Caki2 (cell line): ENCODE measurements at places on chromosomes 7 and 10. TPM values are rescaled to one million over a fixed set of nuclear protein-coding genes. Genes with fewer than 3 reads are reported as not detected.

- DNase-seq, result no peak
Measured at GRCh38 chr7:103063895-103064294, 10.7 kb downstream of the FBXL13 start.

GRCh38 chr10:72059843-72060822 is 28.2 kb downstream of the SPOCK2 start:
- no peak for DNase-seq

DNA sequence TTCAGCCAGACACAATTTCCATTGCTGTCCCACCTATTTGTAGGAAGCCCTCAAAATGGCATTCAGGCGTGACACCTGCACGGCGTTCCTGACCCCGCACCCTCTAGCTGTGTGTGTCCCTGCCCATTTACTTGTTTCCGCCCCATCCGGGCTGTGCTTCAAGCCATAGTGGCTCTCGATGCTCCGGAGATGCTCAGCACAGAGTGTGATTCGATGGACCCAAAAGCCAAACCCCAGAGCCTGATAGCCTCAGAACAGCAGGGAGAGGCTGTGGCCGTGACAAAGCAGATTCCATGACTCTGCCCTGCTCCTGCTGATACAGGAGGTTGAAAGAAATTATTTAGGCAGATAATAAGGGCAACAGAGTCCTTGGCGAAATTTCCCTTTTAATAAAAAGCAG is 13.4 kb downstream of the BUD31 start:
- no peak for DNase-seq

DNA sequence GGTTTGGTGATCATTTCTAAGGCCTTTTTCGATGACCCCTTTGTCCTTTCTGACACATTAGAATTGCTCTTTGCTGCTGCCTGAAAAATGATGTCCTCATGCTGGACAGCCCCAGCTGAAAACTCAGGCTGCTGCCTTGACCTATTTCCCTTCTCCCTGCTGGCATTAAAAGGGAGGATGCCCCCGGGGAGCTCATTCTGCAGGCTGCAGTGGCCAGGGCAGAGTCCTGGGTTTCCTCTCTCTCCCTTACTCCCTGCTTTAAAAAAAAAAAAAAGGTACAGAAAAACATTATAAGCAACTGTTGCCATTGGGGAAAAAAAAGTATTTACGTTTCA is 35.4 kb downstream of the LRRC4 start:
- DNase-seq, result no peak

FGFBP3 gene
- total RNA-seq, result 1.2 and 2.9 TPM in 2 replicates

GRCh38 chr7:134720091-134720935 is 59.1 kb upstream of the CALD1 start:
- DNase-seq, result no peak

- no peak for DNase-seq
Measured at GRCh38 chr10:131936736-131937135, 35.9 kb downstream of the PPP2R2D start.

DNA sequence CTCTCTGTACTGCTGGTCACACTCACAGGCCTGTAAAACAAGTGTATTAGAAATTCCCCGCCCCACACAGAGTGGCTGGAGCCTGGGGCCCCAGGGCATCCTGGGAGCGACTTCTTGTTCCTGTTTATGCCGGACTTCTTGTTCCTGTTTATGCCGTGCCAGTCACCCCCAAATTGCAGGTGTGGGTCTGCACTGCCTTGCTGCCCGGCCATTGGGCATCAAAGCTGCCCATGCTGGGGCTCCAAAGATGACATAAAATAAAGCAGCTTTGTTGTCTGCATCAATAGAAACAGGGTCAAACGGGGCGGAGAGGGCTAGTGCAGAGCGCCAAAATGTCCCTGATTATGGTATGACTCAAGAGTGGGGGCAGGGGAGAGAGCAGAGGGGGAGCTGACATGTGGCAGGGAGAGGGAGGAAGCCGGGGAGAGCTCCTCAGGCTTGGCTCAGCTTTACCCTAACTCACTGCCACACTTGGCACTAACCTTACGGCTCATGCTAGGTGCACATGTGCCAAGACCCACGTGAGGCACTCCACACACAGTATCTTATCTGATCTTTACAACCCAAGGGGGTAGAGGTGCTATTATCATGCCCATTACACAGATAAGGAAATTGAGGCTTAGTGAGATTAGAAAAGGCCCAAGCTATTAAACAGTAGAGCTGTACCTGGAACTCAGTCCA is 98.4 kb downstream of the PIP4K2A start:
- peak; percentile 73 for DNase-seq

ANAPC16 gene
- total RNA-seq, result 279 and 280 TPM in 2 replicates

UNCX gene
- total RNA-seq, result not detected in 2 replicates

DNA sequence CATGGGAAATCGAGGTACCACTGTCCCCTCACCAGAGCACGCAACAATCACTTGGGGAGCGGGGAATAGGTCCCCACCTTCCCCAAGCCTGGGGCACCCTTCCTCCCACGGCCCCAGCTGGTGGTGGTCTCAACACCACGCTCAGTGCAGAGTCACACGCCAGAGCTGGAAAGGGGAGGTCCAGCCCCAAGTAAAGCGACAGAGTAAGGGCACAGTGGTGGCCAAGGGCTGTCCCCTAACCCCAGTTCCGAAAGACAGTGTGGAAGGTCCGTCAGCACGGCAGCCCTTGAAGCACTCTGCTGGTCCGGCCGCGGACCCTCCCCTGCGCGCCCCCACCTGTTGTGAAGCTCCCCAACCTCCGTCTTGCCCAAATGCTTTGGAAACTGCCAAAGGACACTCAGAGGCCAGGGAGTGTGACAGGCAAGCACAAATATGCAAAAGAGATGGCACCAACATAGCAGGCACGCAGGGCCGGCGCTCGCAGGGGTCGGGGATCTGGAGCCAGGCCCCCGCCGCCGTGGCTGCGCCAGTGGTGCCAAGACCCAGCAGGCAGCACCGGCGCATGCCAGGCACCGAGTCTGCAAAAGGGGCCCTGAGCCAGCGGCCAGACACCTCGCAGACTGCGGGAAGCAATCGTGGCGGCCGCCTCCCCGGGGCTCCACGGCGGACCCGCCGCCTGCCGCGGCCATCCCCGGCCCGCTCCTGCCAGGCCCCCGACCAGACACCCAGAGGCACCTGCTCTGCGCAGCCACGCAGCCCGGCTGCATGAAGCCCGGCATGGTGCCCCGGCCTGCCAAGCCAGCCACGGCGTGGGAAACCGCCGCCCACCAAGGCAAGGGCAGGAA is 51.6 kb upstream of the SRRM3 start:
- DNase-seq, result no peak

DNA sequence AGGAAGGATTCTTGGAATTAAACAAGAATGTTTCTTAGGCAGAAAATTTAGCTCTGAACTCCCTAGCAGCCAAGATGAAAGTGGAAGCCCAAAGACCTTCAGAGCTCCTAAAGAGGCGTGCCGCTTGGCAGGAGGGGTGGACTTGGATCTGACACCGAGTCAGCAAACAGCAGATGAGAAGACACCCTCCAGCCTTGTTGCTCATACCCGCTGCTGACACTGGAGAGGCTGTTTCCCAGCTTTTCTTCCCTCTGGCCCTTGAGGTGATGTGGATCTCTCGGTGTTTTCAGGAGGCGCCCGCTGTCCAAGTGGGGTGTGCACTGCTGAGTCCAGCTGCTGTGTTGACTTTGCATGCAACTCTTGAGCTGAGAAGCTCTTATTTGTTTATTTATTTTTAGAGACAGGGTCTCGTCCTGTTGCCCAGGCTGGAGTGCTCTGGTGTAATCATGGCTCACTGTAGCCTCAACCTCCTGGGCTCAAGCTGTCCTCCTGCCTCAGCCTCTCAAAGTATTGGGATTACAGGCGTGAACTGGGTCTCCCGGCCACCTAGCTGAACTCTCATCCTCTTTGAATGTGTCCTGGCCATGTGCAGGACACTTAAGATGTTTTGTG is 21.5 kb downstream of the SLC18A2 start:
- DNase-seq, result no peak
